ENCODE measurements at places on chromosomes 5 and 9.

- no peak for DNase-seq
Measured at GRCh38 chr9:138006576-138007233, 129.1 kb downstream of the CACNA1B start.

DNA sequence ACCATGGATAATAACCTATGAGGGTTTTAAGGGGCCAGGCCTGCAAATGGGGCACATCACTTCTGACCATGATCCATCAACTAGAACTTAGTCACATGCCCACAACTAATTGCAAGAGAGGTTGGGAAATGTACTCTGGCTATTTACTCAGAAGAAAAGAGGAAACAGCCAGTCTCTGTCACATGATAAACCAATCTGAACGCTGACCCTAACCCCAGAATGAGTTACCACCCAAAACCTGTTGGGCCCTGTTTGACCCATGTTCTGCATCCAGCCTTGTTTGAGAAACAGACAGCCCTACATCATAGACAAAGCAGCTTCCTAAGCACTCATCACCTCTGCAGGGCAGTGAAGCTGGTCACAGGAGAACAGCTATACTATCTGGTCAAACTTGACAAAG is 5.8 kb downstream of the MACROH2A1 start:
- DNase-seq: no peak

GRCh38 chr9:68966496-68966944 is 47.4 kb downstream of the PRKACG start:
- DNase-seq: no peak

GRCh38 chr5:139733010-139733688 is 62.5 kb upstream of the PSD2 start:
- DNase-seq: no peak

GRCh38 chr9:112411626-112412027 is 31.7 kb downstream of the HSDL2 start:
- DNase-seq: no peak

GRCh38 chr9:123291736-123292135 is 23.4 kb upstream of the STRBP start:
- no peak for DNase-seq

GRCh38 chr9:89312222-89312571 is 1.2 kb downstream of the CKS2 start:
- DNase-seq: no peak

- DNase-seq: no peak
Measured at GRCh38 chr9:116020146-116020545, 133.4 kb upstream of the PAPPA start.

DNA sequence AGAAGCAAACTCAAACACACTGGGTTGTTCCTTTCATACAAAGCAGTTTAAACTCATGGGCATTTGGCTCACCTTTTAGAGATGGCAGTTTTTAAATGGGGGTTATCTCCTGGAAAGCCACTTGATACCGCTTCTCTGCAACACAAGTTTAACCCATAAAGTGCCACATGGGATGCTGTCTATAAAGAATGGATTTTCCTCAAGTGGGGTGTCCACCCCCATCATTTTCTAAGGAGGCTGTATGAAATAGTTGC is 528 bp upstream of the TRPM3 start:
- no peak for DNase-seq

All from activated CD8-positive, alpha-beta memory T cell treated with anti-CD3 and anti-CD28 coated beads for 1 hour (primary cell).